ENCODE measurements at places on chromosomes 3 and 15.

DNA sequence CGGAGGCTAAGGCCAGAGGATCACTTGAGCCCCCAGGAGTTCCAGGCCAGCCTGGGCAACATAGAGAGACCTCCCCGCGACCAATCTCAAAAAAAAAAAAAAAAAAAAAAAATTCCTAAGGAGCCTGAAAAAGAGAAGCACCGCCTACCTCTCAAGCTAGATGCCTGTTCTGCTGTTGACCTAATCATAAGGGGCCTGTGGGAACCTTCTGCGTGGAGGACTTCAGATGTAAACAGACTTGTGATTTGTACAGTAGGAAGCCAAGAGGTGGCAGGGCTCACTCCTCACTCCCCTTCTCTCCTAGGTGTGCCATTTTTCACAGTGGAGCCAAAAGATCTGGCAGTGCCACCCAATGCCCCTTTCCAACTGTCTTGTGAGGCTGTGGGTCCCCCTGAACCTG is 3.2 kb downstream of the TYRO3 start:
- no peak for DNase-seq

DNA sequence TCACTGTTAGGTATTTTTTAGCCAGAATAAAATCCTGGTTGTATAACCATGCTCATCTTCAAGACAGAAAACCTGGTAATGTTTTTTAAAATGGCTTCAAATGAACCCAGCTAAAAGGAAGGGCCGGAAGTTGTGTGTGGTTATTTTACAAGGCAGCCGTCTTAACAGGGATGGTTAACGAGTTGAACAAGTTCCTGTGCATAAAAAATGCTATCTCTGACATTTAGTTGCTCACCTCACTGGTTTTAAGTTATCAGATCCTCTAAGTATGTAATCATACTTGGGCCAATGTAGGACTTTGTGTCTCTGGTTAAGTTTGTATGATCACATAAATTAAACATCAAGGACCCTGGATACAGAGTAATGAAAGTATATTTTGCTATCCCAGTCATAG is 2.1 kb downstream of the ATP11B start:
- no peak for DNase-seq

GRCh38 chr3:61381745-61382392 is 130.6 kb upstream of the FHIT start:
- no peak for DNase-seq

DNA sequence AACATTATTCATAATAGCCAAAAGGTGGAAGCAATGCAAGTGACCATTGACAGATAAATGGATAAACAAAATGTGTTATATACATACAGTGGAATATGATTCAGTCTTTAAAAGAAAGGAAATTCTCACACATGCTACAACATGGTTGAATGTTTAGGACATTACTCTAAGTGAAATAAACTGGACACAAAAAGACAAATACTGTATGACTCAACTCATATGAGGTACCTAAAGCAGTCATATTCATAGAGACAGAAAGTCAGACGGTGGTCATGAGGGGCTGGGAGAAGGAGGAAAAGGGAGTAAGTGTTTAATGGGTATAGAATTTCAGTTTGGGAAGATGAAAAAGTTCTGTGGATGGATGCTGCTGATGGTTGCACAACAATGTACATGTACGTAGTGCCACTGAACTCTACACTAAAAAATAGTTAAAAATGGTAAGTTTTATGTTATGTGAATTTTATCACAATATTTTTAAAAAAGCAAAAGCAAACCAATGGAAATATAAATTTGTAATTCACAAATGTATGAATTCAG is 5.3 kb downstream of the TXNRD3 start:
- DNase-seq: no peak

DNA sequence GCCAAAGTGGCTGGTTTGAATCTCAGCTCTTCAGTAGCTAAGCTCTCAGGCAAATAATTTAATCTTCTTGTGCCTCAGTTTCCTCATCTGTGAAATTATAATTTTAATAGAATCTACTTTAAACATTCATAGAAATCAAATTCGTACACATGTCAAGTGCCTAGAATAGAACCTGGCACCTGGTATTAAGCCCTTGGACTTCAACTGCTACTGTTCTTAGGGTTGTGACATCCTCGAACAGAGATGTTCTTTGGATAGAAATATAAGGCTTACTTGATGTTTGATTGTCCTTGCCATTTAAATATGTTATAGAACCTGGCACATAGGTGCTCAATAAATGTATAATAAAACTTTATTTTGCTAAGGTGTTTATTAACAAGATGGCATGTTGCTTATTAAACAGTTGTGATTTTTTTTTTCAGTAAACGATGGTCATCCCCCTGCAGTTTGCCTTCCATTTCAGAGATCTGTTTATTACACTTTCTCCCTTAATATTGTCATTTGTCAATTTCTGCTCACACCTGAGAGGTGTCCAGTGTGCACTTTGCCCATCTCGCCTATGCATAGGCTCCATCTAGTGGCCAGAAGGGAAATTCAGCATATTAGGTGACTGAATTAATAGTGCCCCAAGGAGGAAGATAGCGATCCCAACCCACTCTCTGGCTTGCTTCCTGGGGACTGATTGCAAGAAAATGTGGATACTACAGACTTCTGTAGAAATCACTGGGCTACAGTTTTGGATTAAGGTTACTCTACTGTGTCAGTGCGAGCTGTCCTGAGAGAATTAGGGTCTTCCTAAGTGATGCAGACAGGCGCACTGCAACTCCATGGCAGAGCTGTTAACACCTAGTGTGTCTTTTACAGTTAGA is 10.7 kb downstream of the IGF1R start:
- no peak for DNase-seq

DNA sequence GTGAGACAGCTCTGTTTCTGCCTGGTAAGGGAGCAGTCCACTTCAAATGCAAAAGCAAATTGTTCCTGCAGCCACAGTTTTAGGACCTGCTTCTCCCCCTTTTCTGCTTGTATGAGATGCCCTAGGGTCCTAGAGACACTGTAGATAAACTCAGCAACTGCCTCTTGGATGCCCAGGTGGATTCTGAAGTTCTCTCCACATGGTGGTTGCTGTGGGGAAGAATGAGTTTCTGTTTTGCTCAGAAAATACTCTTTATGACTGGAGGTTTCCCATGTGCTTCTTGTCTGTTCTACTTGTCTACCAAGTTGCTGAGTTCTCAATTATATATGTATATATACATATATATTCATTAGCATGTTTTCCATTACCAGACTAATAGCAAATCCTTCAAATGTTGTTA is 5.6 kb upstream of the ZNF80 start:
- no peak for DNase-seq

DNA sequence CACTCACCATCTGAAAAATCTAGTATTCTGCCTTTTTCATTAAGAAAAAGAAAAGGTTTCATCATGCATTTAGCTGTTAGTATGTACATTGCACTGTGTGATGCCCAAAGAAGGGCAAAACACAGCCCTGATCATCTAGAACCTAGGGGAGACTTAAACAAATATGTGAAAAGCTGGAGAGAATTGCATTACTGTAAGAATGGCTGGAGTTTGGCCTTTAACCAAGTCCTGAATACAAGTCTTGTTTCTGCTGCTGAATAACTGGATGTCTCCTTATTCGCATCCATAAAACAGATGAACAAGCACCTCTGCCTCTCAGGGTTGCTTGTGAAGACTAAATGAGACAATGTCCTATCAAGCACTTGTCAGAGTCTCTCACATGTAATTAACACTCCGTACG is 233.4 kb upstream of the LRTM1 start:
- DNase-seq: no peak

DNA sequence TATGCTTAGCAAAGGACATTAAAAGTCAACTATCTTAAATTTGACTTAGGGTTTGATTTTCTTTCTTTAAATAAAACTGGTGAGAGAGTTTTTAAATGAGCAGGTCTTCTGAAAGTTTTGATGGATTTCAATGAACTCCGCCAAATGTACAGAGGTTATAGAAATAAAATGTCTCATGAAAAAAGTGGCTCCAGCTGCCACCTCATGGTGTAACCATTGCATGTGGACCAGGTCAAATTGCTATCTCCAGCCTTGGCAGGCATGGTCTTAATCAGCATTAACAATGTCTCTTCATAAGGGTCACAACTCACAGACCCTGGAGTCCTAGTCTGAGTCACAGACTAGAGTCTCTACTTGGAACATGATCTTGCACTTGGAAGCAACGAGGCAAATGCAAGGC is 182.3 kb downstream of the ADAMTS17 start:
- no peak for DNase-seq

GRCh38 chr3:14323401-14324223 is 78.8 kb upstream of the SLC6A6 start:
- no peak for DNase-seq

GRCh38 chr15:79644091-79644490 is 212.0 kb downstream of the MINAR1 start:
- DNase-seq: no peak

DNA sequence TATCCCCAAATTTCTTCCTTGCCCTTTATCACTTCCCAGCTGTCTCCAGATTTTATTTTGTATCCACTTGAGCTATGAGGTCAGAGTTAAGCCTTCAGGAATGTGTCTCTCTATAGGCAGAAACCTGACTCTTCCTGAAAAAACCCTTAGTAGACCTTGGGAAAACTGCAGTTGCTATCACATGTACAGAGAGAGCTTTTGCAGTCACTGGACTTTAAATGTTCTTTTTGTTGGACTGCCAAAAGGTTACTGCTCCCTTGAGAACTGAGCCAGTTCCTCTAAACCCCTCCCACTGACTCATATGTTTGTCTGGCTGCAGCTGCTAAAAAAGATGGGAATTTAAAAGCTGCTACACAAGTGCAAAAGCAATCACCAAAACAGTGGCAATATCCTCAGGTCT is 169.1 kb upstream of the CCDC54 start:
- DNase-seq: no peak

DNA sequence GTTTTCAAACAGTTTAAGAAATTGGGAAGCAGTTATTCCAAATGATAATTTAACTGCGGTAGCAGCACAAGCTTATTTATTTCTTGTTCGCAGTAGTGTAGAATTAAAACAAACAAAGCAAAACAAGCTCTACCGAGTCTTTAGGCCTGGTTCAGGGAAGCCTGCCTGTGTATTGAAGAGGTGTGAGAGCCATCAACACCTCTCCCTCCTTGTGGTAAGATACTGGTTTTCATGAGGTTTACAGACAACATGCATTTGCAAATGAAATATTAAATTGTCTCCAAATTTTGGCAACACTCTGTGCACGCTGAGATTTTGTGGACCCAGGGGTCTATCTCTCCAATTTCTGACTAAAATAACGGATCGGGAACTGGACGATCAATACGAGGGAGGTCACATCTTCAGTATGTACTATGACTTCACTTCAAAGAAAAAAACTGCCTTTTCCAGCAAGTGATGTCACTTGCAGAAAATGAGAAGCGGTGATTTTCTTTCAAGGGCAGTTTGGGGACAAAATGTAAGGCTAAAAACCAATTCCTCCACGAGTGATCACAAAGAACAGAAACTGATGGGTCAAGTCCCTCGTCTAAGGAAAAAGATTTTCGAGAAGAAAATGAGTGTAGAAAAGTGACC is 721 bp downstream of the ATR start:
- DNase-seq: no peak

GRCh38 chr15:84761607-84762131 is 13.3 kb downstream of the ZNF592 start:
- DNase-seq: no peak

GRCh38 chr15:82798531-82799166 is 7.2 kb downstream of the FSD2 start:
- no peak for DNase-seq

GRCh38 chr3:108239082-108239481 is 16.9 kb upstream of the IFT57 start:
- DNase-seq: no peak

DNA sequence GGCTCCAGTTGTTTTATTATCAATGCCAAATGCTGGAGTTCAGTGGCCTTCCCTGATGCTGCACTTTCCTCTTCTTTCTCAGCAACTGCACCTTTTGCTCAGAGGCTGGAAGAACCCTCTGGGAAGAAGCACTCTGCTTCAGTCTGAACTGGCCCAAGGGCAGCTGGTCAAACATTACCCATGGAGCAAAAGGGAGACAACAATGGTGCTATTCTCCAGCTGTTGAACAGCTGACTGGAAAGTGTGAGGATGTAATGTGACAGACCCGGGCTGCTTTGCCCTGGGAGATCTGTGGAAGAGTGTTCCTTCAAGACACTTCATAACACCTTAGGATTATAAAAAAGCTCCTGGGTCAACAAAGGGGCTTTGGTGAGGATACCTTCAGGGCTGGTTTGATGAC is 84.9 kb downstream of the EPHB1 start:
- DNase-seq: no peak

DNA sequence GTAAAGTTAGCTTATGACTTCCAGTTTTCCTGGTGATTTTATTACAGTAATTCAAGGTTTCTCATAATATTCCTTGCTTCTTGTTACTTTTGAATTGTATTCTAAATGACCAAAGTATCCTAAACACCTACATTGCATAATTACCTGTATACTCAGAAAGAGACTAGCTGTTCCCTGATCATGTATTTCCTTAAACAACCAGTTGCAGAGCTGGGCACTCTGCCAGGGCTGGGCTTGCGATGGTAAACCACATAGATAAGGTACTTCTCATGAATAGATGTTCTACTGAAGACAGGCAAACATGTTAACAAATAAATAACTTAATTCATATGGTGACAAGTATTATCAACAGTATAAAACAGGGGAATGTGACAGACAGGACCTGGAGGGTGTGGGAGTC is 142.3 kb upstream of the WNT5A start:
- DNase-seq: no peak

DNA sequence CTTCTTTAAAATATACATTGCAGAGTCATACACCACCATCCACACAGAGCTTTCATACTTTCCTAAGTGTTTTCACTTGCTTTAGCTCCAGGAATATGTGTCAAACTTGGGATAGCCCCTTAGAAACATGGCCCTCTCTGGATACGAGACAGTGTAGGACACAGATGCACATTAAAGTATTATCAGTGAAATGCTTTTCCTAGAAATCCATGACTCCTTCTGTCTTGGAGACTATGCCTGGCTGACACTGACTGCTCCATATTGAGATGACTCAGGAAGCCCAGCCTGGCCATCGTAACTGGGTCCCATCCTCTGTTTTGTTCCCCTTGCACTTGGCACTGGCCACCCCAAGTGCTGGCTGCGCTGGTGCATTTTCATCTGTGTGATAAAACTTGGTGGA is 204.8 kb downstream of the PDZRN3 start:
- no peak for DNase-seq

GRCh38 chr3:142498397-142499180 is 50.8 kb upstream of the XRN1 start:
- DNase-seq: no peak

Data from stimulated activated CD8-positive, alpha-beta memory T cell treated with anti-CD3 and anti-CD28 coated beads, Interleukin-15, amount 100 ng/mL, for 24 hours (primary cell).